Transverse colon (tissue), 4 donors: ENCODE measurements at places on chromosomes 2 and 18. TPM values are rescaled to one million over a fixed set of nuclear protein-coding genes. Genes with fewer than 3 reads are reported as not detected.

SPP2 gene
- total RNA-seq = not detected

GAL3ST2 gene
- 50.8 TPM for total RNA-seq

TMEM178A gene
- 1.6 TPM for total RNA-seq

HJURP gene
- 29.5 TPM for total RNA-seq

ECEL1 gene
- total RNA-seq = not detected

IL36A gene
- total RNA-seq = not detected

CYTIP gene
- total RNA-seq = 6.8 TPM

PROC gene
- 3.0 TPM for total RNA-seq

ZNF638 gene
- 99.9 TPM for total RNA-seq

ABCG8 gene
- not detected for total RNA-seq

SPIRE1 gene
- total RNA-seq = 6.0 TPM

PROKR1 gene
- total RNA-seq = not detected

IL1F10 gene
- total RNA-seq = not detected

GRCh38 chr18:71725256-71725655, 818.9 kb downstream of the CBLN2 start:
- no peak overlapping the region for H3K27ac ChIP-seq
- H3K36me3 ChIP-seq = no peaks in the 10 kb centered on the region
- H3K4me1 ChIP-seq = no peaks in the 10 kb centered on the region
- H3K4me3 ChIP-seq = no peak overlapping the region

GRCh38 chr2:226581004-226581403, 218.6 kb downstream of the IRS1 start:
- no peaks in the 10 kb centered on the region for H3K4me1 ChIP-seq
- no peaks in the 10 kb centered on the region for H3K27me3 ChIP-seq
- no peaks in the 10 kb centered on the region for H3K36me3 ChIP-seq
- DNase-seq = peak; percentile 41
- no peak overlapping the region for H3K4me3 ChIP-seq

- no peaks in the 10 kb centered on the region for H3K36me3 ChIP-seq
- H3K4me3 ChIP-seq = peak overlapping the region; percentile 12
- H3K4me1 ChIP-seq = peaks cover 7% of the 10 kb centered on the region
- no peak overlapping the region for H3K27ac ChIP-seq
- peaks cover 97% of the 10 kb centered on the region for H3K27me3 ChIP-seq
Observed at GRCh38 chr2:236177967-236178889, 10.0 kb upstream of the GBX2 start.

- no peaks in the 10 kb centered on the region for H3K4me1 ChIP-seq
- no peak overlapping the region for H3K27ac ChIP-seq
- peaks cover 5% of the 10 kb centered on the region for H3K27me3 ChIP-seq
- no peak overlapping the region for H3K4me3 ChIP-seq
- DNase-seq = no peak
Observed at GRCh38 chr2:232888099-232888836, 18.2 kb downstream of the SNORC start.

DNA sequence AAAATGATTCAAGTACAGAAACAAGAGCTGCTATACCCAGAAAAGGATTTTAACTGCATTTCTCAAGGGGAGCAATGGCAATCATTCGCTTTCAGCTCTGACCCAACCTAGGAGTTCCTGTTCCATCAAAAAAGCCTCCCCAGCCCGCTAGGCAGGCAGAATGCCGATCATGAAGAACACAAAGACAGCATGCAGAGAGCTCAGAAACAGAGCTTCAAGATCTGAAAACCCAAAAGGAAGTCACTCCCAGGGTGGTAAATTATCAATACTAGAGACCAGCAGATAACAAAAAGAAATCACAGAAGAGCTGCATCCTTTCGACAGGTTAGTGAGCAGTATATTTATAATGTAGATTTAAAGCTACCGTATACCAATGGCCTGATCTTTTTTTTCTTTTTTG, 84.8 kb upstream of the CRIM1 start:
- H3K4me1 ChIP-seq = no peaks in the 10 kb centered on the region
- DNase-seq = no peak
- no peak overlapping the region for H3K4me3 ChIP-seq
- H3K27ac ChIP-seq = no peak overlapping the region

GRCh38 chr2:164898475-164898874, 56.9 kb downstream of the SLC38A11 start:
- no peaks in the 10 kb centered on the region for H3K36me3 ChIP-seq
- H3K4me1 ChIP-seq = no peaks in the 10 kb centered on the region
- no peak overlapping the region for H3K27ac ChIP-seq
- no peaks in the 10 kb centered on the region for H3K27me3 ChIP-seq

DNA sequence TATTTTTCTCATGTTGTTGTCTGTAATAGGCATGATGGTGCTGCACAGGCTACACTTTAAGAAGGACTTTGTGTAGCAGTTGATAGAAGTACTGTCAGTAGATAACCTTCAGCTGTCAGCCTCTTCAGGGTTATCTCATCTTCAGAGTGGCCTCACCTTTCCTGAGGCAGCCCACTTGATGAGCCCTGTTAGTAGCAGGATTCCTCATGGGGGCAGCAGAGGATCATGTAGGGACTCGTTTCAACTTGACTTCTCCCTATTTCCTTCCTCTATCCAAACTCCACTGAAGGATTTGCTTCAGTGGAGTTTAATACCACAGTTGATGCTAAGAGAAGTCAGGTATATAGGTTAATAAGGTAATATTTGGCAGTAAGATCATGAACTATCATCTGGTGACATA, 530.3 kb upstream of the FSIP2 start:
- peak; percentile 9 for DNase-seq
- no peaks in the 10 kb centered on the region for H3K4me1 ChIP-seq
- no peak overlapping the region for H3K27ac ChIP-seq
- no peak overlapping the region for H3K4me3 ChIP-seq

DNA sequence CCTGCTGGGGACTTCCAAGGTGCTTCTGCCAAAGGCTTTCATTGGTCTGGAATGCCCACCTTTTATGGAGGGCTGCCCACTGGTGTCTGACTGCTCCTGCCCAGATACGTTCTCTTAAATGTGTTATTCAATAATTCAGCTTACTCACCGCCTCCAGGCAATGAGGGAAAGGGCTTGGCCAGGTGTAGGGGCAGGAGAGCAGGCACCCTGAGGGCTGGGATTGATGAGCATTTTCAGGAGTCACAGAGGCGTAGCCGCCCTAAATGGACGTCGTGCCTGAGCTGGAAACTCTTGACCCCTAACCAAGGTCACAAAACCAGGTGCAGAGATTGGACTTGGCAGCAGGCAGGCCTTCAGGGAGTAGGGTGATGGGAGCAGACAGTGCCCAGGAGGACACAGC, 26.8 kb downstream of the MAL start:
- DNase-seq = no peak
- H3K4me3 ChIP-seq = no peak overlapping the region
- no peaks in the 10 kb centered on the region for H3K36me3 ChIP-seq
- H3K4me1 ChIP-seq = no peaks in the 10 kb centered on the region

- no peak overlapping the region for H3K4me3 ChIP-seq
- no peak for DNase-seq
- H3K4me1 ChIP-seq = peaks cover 7% of the 10 kb centered on the region
Observed at GRCh38 chr18:36635414-36636096, 193.2 kb downstream of the TPGS2 start.

GRCh38 chr18:74825460-74825859, 227.8 kb downstream of the ZNF407 start:
- no peak overlapping the region for H3K27ac ChIP-seq
- H3K4me3 ChIP-seq = no peak overlapping the region
- no peaks in the 10 kb centered on the region for H3K36me3 ChIP-seq
- H3K4me1 ChIP-seq = no peaks in the 10 kb centered on the region
- no peaks in the 10 kb centered on the region for H3K27me3 ChIP-seq

GRCh38 chr2:200703127-200703925, 108.4 kb upstream of the BZW1 start:
- no peaks in the 10 kb centered on the region for H3K27me3 ChIP-seq
- no peak overlapping the region for H3K4me3 ChIP-seq
- H3K4me1 ChIP-seq = no peaks in the 10 kb centered on the region
- no peak overlapping the region for H3K27ac ChIP-seq

DNA sequence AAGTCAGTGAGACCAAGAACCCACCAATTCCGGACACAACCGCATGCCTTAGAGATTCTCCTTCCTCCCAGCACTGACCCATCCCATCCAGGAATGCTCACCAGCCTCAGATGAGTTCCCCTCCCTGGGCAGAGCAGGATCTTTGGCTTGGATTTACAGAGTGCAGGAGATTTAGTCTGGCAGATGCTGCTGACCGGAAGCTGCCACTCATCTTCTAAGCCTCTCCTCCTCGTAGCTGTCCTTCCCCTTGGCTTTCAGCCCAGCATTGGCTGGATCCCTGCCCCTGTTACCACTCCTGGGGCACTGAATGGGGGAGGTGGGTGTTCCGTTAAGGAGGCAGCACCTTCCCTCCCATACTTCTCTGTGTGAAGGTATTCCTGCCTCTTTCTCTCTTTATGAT, 53.2 kb downstream of the VWA3B start:
- DNase-seq = no peak
- H3K4me3 ChIP-seq = no peak overlapping the region
- H3K27ac ChIP-seq = no peak overlapping the region
- no peaks in the 10 kb centered on the region for H3K27me3 ChIP-seq
- no peaks in the 10 kb centered on the region for H3K36me3 ChIP-seq

GRCh38 chr2:48026865-48027264, 120.6 kb upstream of the FBXO11 start:
- no peak overlapping the region for H3K4me3 ChIP-seq
- H3K27me3 ChIP-seq = no peaks in the 10 kb centered on the region
- no peak overlapping the region for H3K27ac ChIP-seq
- no peak for DNase-seq

DNA sequence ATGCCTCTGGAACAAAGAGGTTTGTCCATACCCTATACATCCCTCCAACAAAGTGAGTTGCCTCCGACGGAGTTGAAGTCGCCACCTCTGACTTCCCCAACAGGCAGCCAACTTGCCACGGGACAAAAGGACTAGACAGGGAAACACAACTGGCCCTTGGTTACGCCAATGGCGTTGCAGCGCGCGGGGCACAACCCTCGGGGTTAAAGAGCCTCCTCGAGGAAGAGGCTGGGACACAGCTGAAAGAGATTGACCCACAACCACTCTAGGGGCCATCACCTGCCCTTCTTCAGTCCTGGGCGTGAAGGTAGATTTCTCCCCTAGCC, 545 bp downstream of the GTF3C2 start:
- peak; percentile 75 for DNase-seq
- no peaks in the 10 kb centered on the region for H3K36me3 ChIP-seq
- H3K4me1 ChIP-seq = peaks cover 42% of the 10 kb centered on the region
- no peaks in the 10 kb centered on the region for H3K27me3 ChIP-seq

DNA sequence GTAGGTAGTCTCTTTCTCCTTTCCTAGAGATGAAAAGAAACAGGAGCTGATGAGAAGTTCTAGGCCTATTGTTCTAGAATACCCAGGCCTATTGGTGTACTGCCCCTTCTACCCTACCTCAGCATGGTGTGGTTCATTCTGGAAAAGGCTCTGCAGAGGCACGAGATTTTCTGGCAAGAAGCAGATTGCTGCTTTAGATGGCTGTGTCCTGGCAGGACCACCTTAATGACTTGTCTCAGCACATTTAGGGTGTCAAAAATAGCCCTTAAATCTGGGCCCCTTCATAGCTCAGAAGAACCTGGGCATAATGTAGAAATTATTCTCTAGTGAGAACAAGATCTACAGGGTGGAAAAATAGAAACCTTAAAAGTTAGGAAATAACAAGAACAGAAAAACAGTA, 87.9 kb downstream of the BCL2L11 start:
- no peak overlapping the region for H3K27ac ChIP-seq
- H3K27me3 ChIP-seq = no peaks in the 10 kb centered on the region
- DNase-seq = no peak
- H3K4me1 ChIP-seq = no peaks in the 10 kb centered on the region

- no peak overlapping the region for H3K4me3 ChIP-seq
- no peaks in the 10 kb centered on the region for H3K36me3 ChIP-seq
Observed at GRCh38 chr18:75517286-75517685, 89.8 kb upstream of the SMIM21 start.

- no peak for DNase-seq
- no peak overlapping the region for H3K27ac ChIP-seq
- no peaks in the 10 kb centered on the region for H3K27me3 ChIP-seq
- H3K4me1 ChIP-seq = no peaks in the 10 kb centered on the region
- H3K4me3 ChIP-seq = no peak overlapping the region
Observed at GRCh38 chr2:173431191-173431590, 76.5 kb downstream of the CDCA7 start.

- no peaks in the 10 kb centered on the region for H3K27me3 ChIP-seq
- no peaks in the 10 kb centered on the region for H3K4me1 ChIP-seq
- DNase-seq = no peak
- no peak overlapping the region for H3K27ac ChIP-seq
Observed at GRCh38 chr2:160298960-160299359, 98.9 kb upstream of the ITGB6 start.

GRCh38 chr2:116510117-116510671, 1304.3 kb upstream of the DDX18 start:
- no peak overlapping the region for H3K27ac ChIP-seq
- no peaks in the 10 kb centered on the region for H3K36me3 ChIP-seq

- peaks cover 7% of the 10 kb centered on the region for H3K36me3 ChIP-seq
- peaks cover 26% of the 10 kb centered on the region for H3K4me1 ChIP-seq
- DNase-seq = peak; percentile 35
- peak overlapping the region; percentile 81 for H3K27ac ChIP-seq
Observed at GRCh38 chr2:136117391-136117841, 533 bp downstream of the CXCR4 start.

- H3K27ac ChIP-seq = no peak overlapping the region
- H3K4me3 ChIP-seq = no peak overlapping the region
- no peaks in the 10 kb centered on the region for H3K4me1 ChIP-seq
- H3K27me3 ChIP-seq = no peaks in the 10 kb centered on the region
- DNase-seq = no peak
Observed at GRCh38 chr18:23635283-23636070, 27.2 kb downstream of the ANKRD29 start.

DNA sequence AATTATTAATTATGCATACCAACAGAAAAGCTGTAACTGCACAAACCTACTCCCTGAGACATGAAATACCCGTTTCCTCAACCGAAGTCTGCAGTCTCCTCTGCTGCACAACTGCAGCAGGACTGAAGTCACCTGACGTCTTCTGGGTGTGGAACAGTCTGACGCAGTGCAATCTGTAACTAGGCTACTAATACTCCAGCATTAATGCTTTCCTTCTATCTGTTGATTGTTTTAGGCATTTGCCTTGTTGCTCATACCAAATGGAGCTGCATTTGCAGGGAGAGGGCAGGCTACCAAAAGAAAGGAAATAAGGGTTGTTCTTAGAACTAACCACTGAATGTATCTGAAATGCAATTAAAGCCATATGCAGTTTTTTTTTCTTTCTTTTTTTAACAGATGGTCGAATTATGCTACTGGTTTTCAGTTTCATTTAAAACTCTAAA, 40.1 kb downstream of the RTN4 start:
- peaks cover 97% of the 10 kb centered on the region for H3K4me1 ChIP-seq
- H3K4me3 ChIP-seq = peak overlapping the region; percentile 49
- no peaks in the 10 kb centered on the region for H3K36me3 ChIP-seq
- H3K27me3 ChIP-seq = no peaks in the 10 kb centered on the region
- peak; percentile 75 for DNase-seq

DNA sequence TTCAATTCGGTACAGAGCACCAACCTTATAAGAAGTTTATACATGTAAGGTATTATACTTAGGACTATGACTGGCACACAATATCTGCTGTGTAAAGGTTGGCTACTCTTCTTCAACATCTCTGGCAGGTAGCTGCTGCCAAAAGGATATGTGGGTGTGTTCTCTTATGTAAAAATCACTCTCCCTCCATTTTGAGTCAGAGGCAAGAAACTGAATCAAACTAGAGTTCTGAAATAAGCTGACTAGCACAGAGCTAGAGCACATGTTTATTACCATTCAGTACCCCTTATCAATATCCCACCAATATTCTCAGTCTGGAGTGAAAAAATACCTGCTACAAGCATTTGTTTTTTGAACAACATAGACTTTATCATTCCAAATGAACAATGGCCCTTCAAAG, 38.0 kb upstream of the PCBP1 start:
- no peak overlapping the region for H3K27ac ChIP-seq
- H3K27me3 ChIP-seq = no peaks in the 10 kb centered on the region
- no peak overlapping the region for H3K4me3 ChIP-seq
- no peak for DNase-seq
- H3K4me1 ChIP-seq = peaks cover 5% of the 10 kb centered on the region
